Activated CD4-positive, alpha-beta T cell treated with anti-CD3 and anti-CD28 coated beads, Interleukin-2, Interleukin-4, amounts not matched to agents 100 ng/mL and 50 ng/mL, durations not matched to agents 16 hours and 8 hours (primary cell): ENCODE measurements at places on chromosomes 13 and 19.

- DNase-seq = no peak
Observed at GRCh38 chr13:50015258-50015657, at the start of gene KCNRG. TSS of gene KCNRG (plus strand) at chr13:50015444. CDS start at chr13:50015494, 50 bp downstream.

DNA sequence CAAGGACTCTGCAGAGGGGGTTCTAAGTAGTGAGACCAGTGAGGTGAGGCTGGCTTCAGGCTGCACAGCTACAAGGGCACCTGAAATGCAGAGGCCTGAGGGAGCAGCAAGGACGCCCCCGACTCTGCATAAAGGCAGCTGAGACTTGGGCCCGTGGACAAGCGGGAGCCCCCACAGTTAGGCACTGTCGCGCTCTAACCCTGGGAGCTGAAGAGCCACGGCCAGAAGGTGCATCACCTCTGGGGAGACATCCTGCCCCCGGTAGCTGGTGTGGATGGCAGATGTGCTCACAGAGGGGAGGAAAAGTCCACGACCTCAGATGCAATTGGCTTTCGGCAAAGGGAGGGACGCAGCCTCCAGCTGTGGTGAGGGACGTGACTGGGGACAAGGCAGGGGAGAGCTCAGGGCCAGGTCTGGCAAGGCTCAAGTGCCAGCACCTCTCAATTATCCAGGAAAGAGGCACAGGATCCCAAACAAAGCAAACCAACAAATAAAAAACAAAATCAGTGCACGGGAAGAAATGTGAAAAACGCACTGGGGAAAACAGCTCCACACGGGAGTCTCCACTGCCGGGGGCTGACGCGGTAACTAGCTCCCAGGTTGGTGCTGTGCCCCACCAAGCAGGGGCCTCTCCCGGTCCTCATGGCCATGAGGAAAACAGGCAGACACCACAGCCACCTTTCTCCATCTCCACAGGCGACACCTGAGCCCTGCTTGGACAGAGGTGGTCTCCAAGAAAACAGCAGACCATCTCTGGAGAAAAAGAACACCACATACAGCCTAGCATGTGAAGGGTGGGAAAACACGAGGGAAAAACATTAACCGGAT is 23.0 kb upstream of the PLPP2 start:
- no peak for DNase-seq

GRCh38 chr19:7701654-7702457 is at the start of gene FCER2:
TSS of gene FCER2 (minus strand) at chr19:7702131. CDS start at chr19:7699760, 2,371 bp downstream.
- DNase-seq = no peak

DNA sequence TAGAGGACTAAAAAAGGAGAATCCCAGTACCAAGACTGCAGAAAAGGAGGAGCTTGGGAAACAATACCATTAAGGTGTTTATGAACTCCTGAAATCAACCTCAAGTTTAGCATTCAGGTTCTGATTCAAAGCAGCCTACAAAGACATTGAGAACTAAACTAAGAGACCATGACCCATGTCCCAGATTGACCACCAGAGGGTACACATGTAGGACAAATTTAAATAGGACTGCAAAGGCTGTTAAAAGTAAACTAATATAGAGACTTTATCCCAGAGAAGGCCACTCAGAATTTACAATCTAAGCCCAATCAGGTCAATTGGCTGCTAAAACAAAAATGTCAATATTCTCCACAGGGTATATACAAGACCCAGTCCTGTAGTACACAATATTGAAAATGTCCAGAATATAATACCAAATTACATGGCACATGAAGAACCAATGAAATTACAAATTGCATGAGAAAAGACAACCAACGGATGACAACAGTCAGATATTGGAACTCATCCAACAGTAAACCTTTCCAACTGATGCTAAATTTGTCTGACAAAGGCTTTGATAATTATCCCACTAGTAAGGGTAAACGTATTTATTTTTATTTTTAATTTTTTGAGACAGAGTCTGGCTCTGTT is 682.4 kb downstream of the UQCRFS1 start:
- no peak for DNase-seq

DNA sequence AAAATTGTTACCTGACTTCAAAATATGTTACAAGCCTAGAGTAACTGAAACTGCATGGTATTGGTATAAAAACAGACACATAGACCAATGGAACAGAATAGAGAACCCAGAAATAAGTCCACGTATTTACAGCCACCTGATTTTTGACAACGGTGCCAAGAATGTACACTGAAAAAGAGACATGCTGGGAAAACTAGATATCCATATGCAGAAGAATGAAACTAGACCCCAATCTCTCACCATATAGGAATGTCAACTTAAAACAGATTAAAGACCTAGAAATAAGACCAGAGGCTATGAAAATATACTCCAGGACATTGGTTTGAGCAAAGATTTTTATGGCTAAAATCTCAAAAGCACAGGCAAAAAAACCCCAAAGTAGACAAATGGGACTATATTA is 76.5 kb downstream of the LATS2 start:
- no peak for DNase-seq

GRCh38 chr13:41649659-41650058 is 192.3 kb downstream of the RGCC start:
- no peak for DNase-seq

DNA sequence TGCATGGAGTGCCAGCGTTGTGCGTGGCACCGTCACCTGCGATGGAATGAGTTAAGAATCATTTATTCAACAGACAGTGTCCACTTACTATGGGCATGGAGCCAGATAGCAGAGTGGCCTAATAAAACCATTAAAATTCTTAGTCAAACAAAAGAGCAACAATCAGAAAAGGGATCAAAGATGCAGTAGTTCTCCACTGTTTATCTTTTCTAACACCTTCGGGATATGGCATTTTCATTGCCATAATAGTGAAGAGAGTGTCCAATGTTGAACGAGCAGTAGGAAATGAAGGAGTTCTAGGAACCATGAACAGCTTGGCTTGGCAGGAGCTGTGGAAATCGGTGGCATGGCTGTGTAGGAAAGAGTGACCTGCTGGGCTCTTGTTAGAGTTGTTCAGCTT is 2.0 kb downstream of the TNFSF11 start:
- no peak for DNase-seq

- DNase-seq = no peak
Observed at GRCh38 chr19:7923295-7924191, 2.4 kb downstream of the CTXN1 start.
